ENCODE measurements at places on chromosomes 13 and 19.
A peak's percentile ranks its signal among the peaks of the same experiment; 100 is the strongest.

GRCh38 chr19:19260417-19261214 lies 12.5 kb downstream of the TM6SF2 start:
- DNase-seq: no peak

DNA sequence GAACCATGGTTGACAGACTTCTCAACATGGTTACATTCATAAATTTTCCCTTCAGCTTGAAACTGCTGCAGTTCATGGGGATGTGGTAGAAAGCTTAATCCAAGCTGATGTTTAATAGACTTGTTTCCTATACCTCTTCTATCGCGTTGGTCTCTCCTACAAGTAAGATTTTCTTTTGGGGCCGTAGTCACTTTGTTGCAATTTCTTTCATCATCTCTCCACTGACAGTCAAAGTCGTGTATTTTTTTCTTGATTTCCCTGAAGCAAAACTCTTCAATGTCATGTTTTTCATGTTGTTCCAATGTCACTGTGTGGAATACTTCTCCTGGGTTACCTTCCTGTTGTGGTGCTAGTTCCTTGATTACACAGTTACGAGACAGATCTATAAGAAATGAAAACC lies 6.3 kb upstream of the ZNF160 start:
- DNase-seq: no peak

DNA sequence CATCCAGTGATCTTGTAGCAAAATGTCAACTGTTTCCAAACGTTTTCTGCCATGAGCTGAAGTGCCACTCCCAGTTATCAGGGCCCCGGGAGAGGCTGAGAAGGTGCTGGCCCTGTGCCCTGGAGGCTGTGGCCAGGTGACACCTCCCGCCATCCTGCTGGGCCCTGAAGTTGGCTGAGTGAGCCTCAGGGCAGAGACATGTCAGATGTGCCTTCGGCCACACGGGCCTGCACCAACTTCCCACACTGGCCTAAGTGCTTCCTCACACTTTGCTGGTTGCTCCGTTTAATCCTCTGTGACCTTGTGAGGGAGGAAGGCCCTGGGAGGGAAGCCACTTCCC lies 4.8 kb downstream of the ADPRHL1 start:
- DNase-seq: no peak

DNA sequence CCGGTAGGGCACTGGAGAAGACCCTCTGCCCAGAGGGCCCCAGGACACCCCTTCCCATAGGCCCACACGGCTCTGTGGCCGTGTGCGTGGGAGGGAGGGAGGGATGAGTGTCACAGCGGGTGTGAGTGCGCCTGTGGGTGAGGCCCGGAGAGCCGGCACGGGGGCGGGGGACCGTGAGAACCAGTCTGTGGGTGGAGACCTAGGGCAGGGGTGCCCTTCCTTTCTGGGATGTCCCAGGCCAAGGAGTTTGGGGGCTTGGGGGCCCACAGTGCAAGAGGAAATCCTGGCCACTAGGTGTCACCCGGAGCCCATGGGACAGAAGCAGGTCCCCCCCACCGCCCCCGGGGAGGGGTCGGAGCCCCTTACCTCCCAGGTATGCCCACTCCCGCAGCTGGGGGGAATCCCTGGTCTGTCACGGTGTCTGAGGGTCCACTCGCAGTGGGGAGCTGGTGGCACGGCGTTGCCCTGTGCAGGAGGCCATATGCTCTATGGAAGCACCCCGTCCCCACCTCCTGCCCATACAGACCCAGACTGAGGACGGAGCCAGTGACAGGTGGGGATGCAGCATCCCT lies 16.0 kb upstream of the SLC7A10 start:
- DNase-seq: peak; percentile 60

DNA sequence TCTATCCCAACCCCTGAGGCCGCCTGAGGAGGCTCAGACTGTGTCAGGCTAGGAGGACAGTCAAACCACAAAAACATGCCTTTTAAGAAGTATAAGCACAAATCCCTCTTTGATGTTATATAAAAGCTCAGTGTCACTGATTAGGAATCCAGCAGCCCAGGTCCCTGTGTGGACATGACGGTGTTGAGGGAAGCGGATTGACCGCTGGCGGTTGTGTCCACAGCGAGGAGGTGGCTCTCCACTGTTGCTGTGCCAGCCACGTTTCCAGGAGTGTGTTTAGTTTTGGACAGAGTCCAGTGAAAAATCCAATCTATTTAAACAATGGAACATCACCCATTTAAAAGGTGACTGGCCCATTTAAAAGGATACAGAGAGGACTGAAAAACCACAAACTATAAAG lies 7.5 kb upstream of the GJA3 start:
- DNase-seq: no peak

- DNase-seq: no peak
These were observed 7.8 kb downstream of the DIAPH3 start for GRCh38 chr13:60155978-60156377.

DNA sequence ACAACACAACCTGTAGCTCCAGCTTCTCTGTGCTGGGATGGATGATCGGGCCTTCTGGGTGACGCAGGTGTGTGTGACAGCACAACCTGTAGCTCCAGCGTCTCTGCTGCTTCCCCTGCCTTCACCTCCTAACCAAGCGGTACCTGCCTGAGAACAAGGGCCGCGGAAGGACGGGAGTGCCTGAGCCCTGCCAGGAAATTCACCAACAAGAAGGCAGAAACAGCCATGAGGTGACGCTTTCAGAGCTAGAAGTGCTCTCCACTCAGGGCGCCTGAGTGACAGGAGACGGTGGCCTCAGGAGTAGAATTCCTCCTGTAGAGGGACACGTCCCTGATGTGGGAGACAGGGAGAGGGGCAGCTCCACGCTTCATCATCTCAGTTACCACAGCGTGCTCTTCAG lies 17.4 kb downstream of the ZNF331 start:
- no peak for DNase-seq

GRCh38 chr19:15639596-15639995 lies 1.1 kb upstream of the CYP4F3 start:
- no peak for DNase-seq

DNA sequence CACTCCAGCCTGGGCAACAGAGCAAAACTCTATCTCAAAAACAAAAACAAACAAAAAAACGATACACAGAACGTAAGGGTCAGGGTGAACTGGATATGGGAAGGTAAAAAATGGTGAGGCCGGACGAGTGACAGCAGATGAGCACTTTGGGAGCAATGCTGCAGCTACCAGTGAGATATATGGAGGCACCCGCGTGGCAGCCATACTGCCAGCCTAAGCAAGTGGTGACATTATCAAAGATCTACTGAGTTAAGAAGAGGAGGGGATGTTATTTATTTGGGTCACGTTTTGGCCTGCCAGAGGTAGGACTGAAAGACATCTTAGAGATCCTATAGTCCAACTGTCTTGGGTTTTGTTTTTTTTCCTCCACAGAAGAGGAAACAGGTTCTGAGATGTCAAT lies 14.2 kb downstream of the TIMM13 start:
- no peak for DNase-seq

GRCh38 chr13:89791971-89792630 lies 1555.4 kb upstream of the MIR17HG start:
- no peak for DNase-seq

GRCh38 chr13:32737111-32737571 lies 150.9 kb downstream of the PDS5B start:
- DNase-seq: peak; percentile 55

DNA sequence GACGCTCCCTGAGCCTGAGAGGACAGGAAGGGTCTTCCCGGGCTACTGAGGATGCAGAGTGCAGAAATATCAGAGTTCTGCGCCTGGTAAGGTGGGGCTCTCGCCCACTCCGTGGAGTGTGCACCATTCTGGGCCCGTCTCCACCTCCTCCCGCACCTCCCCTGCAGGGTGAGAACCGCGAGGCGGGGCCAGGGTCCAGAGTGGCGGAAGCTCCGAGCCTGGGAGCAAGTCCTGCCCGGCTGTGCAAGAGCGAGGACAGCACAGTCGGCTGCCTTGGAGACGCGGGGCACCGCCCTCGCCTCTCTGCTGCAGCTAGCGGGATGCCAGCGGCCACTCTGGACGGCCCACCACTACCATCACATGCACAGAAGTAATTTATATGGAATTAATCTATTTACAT lies 2304.4 kb downstream of the PCDH9 start:
- DNase-seq: no peak

GRCh38 chr19:35750167-35750566 lies 1.8 kb downstream of the LIN37 start:
- no peak for DNase-seq

- DNase-seq: no peak
These were observed 9.0 kb downstream of the RELB start for GRCh38 chr19:45010306-45010705.

DNA sequence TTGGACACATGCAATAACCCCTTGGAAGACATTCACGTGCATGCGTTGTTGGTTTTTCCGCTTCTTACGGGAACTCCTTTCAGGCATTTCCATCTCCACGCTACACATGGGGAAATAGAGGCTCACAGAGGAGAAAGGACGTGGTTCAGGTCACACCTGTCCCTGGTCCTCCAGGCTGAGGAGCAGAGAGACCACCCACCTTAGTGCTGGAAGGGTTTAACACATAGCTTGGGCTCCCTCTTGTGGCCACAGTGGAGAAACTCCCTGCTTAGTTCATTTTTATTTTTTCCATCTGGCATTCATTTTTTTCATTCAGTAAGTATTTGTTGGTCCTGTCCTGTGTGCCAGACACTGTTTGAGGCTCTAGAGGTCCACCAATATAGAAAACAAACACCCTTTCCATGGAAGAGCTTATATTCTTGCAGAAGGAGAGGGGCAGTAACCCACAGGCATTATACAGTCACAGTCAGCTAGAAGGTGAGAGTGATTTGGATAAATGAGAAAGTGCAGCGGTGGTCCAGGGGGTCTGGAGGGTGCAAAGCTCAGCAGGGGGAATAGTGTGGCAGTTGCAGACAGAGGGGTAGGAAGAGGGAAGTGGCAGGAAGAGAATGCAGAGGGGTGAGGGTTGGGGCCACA lies 24.2 kb upstream of the TTYH1 start:
- peak; percentile 77 for DNase-seq

DNA sequence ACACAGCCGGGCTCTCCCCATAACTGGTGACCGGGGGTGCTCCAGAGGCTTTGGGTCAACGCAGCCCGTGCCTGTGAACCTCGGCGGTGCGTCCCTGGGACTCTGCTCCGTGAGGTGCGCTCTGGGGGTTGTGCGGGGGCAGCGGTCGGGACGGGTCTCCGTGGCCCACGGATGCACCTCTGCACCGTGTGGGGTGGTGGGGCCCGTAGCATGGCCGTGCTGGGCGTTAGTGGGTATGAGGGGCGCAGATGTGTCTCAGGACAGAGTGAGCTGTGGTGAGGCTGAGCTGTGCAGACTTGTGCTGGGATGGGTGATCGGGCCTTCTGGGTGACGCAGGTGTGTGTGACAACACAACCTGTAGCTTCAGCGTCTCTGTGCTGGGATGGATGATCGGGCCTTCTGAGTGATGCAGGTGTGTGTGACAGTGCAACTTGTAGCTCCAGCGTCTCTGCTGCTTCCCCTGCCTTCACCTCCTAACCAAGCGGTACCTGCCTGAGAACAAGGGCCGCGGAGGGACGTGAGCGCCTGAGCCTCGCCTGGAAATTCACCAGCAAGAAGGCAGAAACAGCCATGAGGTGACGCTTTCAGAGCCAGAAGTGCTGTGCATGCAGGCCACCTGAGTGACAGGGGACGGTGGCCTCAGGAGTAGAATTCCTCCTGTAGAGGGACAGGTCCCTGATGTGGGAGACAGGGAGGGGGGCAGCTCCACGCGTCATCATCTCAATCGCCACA lies 599 bp downstream of the ZNF331 start:
- DNase-seq: peak; percentile 23

DNA sequence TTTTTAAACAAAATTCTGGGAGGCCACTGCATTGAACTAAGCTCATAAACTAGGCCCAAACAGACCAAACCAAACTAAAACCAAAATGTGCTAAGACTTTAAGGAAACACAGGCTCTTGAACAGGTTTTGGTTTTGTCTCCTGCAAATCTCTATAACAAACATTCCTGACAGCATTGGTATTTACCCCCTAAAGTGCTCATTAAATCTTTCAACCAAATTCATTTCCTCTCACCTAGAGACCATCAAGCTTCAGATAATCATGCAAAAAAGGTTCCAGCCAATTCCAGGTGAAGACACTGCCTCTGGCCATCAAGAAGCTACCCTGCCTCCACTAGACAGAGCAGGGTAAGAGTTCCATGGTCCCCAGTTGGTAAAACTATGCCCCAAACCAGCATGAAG lies 951.2 kb upstream of the MIR17HG start:
- DNase-seq: no peak

- no peak for DNase-seq
These were observed 21.7 kb upstream of the RXFP2 start for GRCh38 chr13:31717583-31717982.

- DNase-seq: no peak
These were observed 10.8 kb downstream of the STAP2 start for GRCh38 chr19:4327877-4328242.

GRCh38 chr19:56083668-56084067 lies 37.4 kb downstream of the ZNF787 start:
- no peak for DNase-seq

GRCh38 chr13:55566334-55566733 lies 1574.4 kb upstream of the PRR20A start:
- no peak for DNase-seq

GRCh38 chr19:3450796-3451411 lies 29.4 kb downstream of the SMIM24 start:
- no peak for DNase-seq

GRCh38 chr19:10908380-10908960 lies 20.0 kb downstream of the YIPF2 start:
- DNase-seq: no peak

GRCh38 chr13:27926644-27927434 lies 7.0 kb downstream of the PDX1 start:
- no peak for DNase-seq

- DNase-seq: no peak
These were observed 67.9 kb upstream of the ZNF724 start for GRCh38 chr19:23318143-23318542.

- no peak for DNase-seq
These were observed 58.7 kb upstream of the NBEA start for GRCh38 chr13:34883396-34883795.

DNA sequence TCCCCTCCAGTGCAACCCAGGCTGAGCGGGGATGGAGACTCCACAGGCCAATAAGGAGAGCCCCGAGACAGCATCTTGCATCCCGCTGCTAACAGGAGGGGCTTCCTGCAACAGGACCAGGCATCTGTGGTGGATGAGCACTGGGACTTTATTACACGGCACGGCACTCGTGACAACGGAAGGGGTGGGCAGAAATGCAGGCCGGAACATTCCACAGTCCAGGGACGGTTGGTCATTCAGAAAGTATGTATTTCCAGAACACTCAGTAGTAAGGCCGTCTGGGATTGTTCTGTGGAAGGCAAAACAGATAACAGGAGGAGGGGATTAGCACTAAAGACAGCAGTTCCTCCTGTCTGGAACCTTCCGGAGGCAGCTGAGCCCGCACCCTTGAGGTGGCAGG lies 3.3 kb upstream of the TM6SF2 start:
- DNase-seq: no peak

Data from CD4-positive, alpha-beta T cell treated with Interleukin-10 for 1 hour (primary cell).